ENCODE measurements at places on chromosomes 7 and 10.

GRCh38 chr7:57308631-57309408 lies 141.2 kb upstream of the ZNF716 start:
- peak; percentile 51 for DNase-seq

DNA sequence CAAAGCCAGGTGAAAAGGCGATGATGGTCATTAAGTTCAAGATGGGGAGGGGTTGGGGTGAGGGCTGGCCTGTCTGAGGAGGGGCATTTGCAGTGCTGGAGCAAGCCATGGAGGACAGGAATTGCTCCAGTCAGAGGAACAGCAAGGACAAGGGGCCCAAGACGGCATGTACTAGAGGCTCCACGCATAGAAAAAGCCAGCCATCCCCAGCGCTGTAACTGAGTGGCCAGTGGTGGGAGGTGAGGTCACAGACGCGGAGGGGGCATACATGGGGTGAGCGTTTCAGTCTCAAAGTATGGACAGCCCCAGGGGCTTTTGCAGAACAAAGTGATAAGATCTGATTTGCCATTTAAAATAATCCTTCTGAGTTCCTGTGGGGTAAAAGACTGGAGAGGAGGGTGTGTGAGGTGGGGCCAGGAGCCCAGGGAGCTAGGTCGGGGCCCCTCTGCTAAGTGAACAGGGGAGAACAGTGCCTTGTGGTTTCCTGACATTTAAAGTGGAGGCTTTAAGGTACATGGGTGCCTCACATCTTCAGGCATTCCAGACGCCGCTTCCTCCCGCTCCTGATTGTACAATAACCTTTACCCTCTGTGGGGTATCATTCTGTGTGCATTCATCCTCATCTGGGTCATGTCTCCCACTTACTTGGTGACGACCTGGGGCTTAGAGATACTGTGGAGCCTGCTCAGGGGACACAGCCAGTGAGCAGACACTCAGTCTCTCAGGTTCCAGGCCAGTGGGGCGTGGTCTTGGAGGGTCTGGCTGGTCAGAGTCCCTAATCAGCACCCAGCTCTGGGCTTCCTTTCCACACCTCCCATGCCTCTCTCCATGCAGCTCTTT lies 105.6 kb upstream of the GPR26 start:
- DNase-seq, result no peak

- DNase-seq, result no peak
Measured at GRCh38 chr7:10874666-10875065, 99.0 kb upstream of the PHF14 start.

DNA sequence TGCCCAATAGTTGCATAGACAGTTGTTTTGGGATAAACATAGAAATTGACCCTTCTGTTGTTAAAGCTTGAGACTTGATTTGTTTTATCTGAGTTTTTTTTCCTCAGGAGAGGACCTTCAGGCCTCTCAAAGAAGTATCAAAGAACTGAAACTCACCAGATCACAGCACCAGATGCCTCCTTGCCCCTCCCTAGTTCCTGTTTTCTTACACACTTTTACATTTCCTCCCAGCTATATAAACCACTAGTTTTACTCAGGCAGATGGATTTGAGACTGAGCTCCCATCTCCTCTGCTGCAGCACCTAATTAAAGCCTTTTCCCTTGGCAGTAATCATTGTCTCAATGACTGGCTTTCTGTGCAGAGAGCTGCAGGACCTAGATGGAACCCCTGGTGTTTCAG lies 150.6 kb upstream of the NRG3 start:
- DNase-seq, result no peak

DNA sequence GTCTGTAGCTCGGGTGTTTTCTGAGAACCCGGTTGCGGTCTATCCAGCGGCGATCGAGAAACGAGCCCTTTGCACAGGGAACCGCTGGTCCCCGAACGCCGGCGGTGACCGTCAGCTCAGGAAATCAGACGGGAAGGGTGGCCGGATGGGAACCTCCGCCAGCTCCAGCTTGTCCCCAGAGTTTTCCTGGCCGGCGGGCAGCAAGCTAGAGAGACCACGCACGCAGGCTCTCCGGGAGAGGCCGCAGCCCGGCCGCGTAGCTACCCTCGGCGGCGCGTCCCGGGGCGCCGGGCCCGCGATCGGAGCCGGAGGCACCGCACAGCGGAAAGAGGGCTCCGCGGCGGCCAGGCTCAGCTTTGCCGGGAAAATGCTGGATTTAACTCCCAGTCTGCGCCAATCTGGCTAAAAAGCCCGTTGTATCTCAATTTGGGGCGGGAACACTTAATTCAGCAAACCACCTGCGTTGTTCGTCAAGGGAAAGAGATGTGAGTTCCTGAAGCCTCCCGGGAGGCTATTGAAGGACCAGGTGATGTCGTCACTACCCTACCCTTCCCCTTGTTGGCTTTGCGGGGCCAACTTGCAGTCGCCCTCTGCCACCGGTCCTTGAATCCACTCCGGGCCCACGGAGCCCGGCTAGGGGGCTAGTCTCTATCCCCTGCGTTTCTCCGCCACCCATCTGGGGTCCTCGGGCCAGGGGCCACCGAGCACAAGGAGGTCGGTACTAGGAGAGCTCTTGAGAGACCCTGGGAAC lies 859 bp upstream of the CH25H start:
- peak; percentile 33 for DNase-seq

GRCh38 chr7:40571796-40572195 lies 437.0 kb downstream of the SUGCT start:
- DNase-seq, result no peak

GRCh38 chr7:151895631-151896031 lies 18.7 kb upstream of the PRKAG2 start:
- no peak for DNase-seq

DNA sequence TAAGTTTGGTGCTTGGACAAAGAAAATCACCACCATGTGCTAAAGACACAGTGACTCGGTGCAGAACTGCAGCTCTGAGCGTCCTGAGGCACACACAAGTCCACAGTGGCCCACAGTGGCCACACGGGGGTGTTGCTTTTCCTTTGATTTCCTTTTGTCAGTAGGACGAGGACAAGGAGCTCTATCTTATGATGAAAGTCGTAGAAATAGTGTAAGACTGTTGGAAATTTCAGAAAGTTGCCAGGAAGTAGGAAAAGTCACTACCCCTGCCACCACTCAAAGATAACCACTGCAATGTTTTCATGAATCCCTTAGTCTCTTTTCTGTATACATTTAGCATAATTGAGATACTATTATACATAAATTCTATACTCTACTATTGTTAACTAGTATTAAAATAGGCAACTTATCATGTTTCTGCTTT lies 146.0 kb downstream of the TNS3 start:
- DNase-seq, result peak; percentile 49

- no peak for DNase-seq
Measured at GRCh38 chr10:62189131-62189530, 79.5 kb downstream of the RTKN2 start.

- DNase-seq, result no peak
Measured at GRCh38 chr7:139568813-139569490, 45.5 kb downstream of the CLEC2L start.

- DNase-seq, result no peak
Measured at GRCh38 chr7:73885433-73885974, 24.5 kb downstream of the TMEM270 start.

DNA sequence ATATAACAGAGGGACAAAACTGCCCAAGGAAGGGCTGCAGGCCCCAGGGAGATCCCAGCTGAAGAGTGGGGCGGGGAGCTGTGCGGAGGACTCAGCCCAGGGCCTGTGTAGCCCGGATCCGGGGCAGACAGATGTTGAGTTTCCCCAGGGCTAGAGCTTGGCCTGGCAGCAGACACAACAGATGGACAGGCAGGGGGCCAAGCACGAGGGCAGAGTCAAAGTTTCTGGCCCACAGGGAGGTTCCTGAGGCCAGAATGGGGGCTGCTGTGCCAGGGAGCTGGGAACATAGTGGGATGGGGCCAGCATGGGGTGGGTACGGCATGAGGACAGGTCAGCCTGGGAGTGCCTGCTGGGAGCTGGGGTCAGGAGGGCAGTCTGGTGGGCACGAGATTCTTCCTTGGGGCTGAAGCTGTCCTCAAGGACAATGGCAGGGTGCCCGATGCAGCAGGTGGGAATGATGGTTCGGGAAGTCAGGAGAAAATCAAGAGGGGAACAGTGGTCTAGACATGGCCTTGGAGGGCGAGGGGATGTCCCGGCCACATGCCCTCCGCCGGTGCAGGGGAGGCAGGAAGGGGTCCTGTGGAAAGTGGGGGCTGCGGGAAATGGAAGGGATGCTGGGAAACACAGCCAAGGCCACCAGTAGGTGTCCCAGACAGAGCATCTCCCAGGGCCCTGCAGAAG lies 519.1 kb upstream of the FOXK1 start:
- DNase-seq, result no peak

DNA sequence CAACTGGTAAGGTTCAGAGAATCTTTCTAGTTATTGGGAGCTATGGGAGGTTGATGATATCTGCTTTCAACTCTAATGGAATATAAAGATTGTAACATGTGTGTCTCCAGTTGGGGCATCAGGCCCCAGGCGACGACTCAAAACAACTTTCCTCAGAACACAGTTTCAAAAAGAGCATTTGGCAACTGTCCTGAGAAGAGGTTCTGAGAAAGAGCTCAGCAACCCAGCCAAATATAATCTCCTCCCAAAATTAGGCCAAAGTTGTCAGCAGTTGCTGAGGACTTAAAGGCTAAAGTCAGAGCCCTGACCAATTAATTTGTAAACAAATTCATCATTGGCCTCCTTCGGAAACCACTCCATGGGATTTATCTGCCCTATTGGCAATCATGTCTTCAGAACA lies 251.1 kb upstream of the NFE2L3 start:
- DNase-seq, result no peak

DNA sequence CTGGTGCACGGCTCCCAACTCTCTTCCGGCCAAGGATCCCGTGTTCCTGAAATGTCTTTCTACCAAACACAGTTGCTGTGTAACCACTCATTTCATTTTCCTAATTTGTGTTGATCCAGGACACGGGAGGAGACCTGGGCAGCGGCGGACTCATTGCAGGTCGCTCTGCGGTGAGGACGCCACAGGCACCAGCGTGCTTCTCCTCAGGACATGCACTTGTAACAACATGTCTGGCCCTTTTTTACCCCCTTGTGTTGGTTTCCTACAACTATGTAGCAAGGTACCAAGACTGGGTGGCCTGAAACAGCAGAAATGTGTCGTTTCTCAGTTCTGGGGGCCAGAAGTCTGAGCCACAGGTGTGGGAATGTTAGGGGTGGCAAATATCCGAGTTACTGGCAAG lies 18.2 kb downstream of the CALML5 start:
- no peak for DNase-seq

DNA sequence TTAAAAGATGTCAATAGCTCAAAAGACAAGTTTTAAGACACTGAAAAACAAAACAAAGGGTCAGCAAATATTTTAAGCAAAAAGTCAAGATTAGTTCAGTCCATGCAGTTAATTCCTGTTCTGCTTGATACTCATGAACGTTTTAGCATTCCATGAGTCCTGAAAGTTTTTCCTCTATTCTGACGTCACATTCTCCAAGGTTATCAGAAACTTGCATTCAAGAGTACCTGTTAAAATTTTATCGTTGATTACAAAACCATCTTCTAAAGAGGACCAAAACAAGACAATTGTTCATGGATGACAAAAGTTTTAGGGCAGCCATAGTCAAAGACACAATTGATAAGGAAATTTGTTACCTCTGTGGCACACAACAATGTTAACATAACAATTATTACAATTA lies 52.5 kb upstream of the VOPP1 start:
- no peak for DNase-seq

DNA sequence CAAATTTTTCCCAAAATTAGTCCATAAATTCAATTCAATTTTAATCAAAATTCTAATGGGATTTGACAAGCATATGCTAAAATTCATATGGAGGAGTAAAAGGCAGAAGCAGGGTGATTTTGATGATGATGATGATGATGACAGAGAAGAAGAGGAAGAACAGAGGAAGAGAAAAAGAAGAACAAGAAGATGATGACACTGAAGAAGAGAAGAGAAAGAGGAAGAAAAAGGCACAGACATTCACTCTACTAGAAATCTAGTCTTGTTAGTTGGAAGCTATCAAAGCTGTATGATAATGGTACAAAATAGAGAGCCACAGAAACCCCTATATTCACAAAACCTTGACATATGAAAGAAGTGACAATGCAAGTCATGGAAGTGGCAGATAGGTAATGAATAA lies 157.9 kb downstream of the ELMO1 start:
- DNase-seq, result peak; percentile 16
